Psoas muscle (tissue), 8 donors: ENCODE measurements at places on chromosomes 2 and 18. TPM values are rescaled to one million over a fixed set of nuclear protein-coding genes. Genes with fewer than 3 reads are reported as not detected.

GRCh38 chr2:77839102-77839501, 316.9 kb upstream of the LRRTM4 start:
- no peaks in the 10 kb centered on the region for H3K4me1 ChIP-seq
- H3K27ac ChIP-seq, result no peak overlapping the region
- no peaks in the 10 kb centered on the region for H3K27me3 ChIP-seq
- H3K36me3 ChIP-seq, result no peaks in the 10 kb centered on the region

DNA sequence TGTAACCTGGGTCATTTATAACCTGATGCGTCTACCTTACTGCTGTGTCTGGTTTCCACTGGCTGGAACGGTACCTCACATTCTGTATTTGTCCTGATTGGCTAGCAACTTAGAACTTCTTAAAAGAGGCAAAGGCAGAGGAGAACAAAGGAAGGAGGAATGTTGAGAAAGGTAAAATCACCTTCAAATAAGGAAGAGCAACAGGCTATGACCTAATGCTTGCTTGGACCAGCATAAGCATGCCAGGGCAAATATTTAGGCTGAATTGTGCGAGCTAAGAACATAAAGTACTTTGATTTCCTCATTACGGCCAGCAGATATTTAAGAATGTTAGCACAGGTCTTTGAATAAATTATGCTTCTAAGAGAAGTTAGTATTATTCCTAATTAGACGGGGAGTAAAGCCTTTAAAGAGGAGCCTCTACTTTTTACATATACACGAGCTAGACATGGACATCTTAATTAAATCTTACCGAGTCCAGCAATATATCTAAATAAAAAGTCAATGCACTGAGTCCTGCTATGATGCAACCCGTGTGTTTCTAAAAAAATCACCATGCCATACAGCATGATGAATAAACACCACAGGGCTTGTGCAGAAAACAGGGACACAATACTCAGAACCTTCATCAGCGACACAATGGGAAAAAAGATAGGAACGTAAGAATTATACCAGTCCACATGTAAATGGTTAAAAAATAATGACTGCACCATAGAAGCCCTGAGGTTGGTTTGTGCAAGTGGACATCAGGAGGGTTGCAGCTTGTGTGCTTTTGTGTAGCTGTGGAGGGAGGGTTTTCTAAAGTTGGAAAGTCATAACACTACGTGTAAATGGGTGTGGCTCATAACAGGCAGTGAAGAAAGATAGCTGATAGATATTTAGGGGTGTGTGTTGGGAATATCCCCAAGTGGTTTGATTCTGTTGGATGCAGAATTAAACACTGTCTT, 14.2 kb downstream of the SEPTIN2 start:
- DNase-seq, result no peak
- no peaks in the 10 kb centered on the region for H3K4me1 ChIP-seq
- no peaks in the 10 kb centered on the region for H3K36me3 ChIP-seq
- no peak overlapping the region for H3K27ac ChIP-seq
- H3K27me3 ChIP-seq, result no peaks in the 10 kb centered on the region
- H3K4me3 ChIP-seq, result no peak overlapping the region

DNA sequence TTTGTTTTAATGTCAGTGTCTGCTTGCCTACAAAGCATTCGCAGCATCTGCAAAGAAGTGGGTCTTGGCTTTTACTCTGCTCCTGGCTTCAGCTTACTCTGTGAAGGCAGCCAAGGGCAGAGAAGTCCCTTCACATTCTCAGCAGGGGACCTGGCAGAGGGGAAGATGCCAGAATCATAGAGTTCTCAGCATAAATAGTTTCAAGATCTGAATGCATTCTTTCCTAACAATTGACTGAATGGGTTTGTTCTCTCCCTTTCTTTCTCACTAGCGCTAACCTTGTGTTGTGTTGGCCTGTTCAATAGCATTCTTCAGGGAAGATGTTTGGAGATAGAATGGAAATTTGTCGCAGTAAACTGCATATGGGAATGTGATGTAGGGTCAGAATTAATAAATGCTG, 106.9 kb downstream of the FARSB start:
- no peaks in the 10 kb centered on the region for H3K4me1 ChIP-seq
- H3K27me3 ChIP-seq, result no peaks in the 10 kb centered on the region
- H3K27ac ChIP-seq, result no peak overlapping the region

DNA sequence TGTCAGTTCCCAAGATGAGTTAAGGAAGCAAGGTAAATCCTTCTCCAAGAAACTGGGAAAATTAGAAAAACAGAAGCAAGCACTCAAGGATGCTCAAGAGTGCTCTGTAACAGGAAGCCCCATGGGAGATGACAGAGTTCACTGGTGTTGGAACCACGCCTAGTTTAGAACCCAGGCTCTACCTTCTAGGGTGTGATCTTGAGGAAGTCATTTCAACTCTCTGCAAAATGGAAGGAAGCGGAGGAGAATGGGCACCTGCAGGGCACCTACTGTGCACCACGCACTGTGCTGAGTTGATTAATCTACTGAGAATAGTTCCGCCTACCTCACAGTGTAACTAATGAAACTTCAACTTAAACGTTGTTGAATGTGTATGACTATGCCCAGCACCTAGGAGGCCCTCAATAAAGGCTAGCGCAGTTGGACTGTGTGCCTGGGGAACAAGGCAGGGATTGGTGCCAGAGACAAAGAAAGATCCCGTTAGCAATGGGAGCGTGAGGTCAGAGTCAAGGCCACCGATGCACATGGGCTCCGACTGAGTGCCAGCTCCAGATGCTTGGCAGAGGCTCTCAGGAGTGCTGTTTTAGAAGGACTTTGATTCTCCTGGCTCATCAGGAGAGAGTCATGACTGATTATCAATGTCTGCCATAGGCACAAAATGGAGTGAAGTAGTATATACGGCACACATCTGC, 93.7 kb downstream of the MAPK4 start:
- H3K4me3 ChIP-seq, result no peak overlapping the region
- no peaks in the 10 kb centered on the region for H3K36me3 ChIP-seq
- peak; percentile 64 for DNase-seq
- peak overlapping the region; percentile 79 for H3K27ac ChIP-seq
- H3K27me3 ChIP-seq, result no peaks in the 10 kb centered on the region
- peaks cover 25% of the 10 kb centered on the region for H3K4me1 ChIP-seq

- no peaks in the 10 kb centered on the region for H3K36me3 ChIP-seq
- H3K4me3 ChIP-seq, result no peak overlapping the region
- H3K27me3 ChIP-seq, result no peaks in the 10 kb centered on the region
- DNase-seq, result no peak
Measured at GRCh38 chr2:233300401-233300800, 7.2 kb upstream of the SAG start.

DNA sequence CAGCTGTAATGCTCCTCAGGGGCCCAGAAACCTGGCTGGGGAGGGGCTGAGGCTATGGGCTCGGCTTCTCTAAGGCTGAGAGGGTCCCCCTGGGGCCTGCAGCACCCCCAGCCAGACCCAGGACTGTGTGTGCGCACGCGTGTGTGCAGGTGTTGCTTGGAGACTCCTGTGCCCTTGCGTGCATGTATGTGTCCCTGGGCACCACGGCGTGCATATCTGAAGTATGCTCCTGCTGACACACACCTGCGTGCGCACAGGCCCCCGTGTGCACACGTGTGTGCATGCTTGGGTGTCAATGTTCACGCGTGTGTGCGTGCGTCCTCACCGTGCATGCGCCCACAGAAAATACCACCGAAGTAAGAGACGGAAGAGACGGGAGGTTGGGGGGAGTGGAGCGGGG, 14.9 kb upstream of the ECEL1 start:
- H3K36me3 ChIP-seq, result no peaks in the 10 kb centered on the region
- no peaks in the 10 kb centered on the region for H3K4me1 ChIP-seq
- H3K27me3 ChIP-seq, result no peaks in the 10 kb centered on the region

- H3K4me1 ChIP-seq, result no peaks in the 10 kb centered on the region
- H3K27me3 ChIP-seq, result no peaks in the 10 kb centered on the region
- H3K36me3 ChIP-seq, result no peaks in the 10 kb centered on the region
- no peak overlapping the region for H3K4me3 ChIP-seq
Measured at GRCh38 chr18:76720683-76721082, 101.7 kb upstream of the ZNF236 start.

DNA sequence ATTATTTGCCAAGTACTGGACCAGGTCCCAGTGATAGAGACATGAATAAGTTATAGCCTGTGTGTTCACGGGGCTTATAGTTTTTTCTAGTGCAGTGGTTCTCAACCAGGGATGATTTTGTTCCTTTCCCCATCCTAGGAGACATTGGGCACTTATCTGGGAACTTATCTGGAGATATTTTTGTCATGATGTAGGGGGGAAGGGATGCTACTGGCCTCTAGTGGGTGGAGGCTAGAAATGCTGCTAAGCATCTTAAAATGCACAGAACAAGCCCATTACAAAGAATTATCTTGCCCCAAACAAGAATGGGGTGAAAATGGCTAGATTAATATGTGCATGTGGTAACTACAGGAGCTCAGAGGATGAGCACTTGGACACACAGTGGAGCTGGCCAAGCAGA, 75.2 kb downstream of the KLHL29 start:
- no peaks in the 10 kb centered on the region for H3K27me3 ChIP-seq
- no peak for DNase-seq
- H3K36me3 ChIP-seq, result no peaks in the 10 kb centered on the region
- H3K27ac ChIP-seq, result no peak overlapping the region
- H3K4me1 ChIP-seq, result no peaks in the 10 kb centered on the region
- H3K4me3 ChIP-seq, result no peak overlapping the region

GRCh38 chr2:73043276-73043675, 28.2 kb downstream of the SFXN5 start:
- H3K4me3 ChIP-seq, result no peak overlapping the region
- H3K4me1 ChIP-seq, result no peaks in the 10 kb centered on the region
- H3K27ac ChIP-seq, result no peak overlapping the region
- H3K27me3 ChIP-seq, result no peaks in the 10 kb centered on the region
- DNase-seq, result no peak

DNA sequence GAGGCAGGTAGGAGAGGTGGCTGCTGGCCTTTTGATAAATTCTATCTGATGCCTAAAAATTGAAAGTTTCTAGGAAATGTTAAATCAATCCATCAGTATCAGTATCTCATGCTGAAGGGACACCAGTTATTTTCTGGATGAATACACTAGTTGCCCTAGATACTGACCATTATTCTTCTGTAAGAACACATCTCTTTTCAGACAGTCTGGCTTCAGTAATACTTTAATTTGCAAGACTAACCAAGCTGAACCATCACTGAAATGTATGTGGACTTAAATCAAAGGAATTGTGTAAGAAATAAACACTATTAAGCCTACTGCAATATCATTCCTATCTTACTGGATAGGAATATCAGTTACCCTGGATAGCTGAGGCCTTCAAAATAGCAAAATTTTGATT, 1546.3 kb downstream of the LRP1B start:
- H3K27me3 ChIP-seq, result no peaks in the 10 kb centered on the region
- DNase-seq, result no peak
- no peaks in the 10 kb centered on the region for H3K4me1 ChIP-seq
- no peak overlapping the region for H3K27ac ChIP-seq
- H3K36me3 ChIP-seq, result no peaks in the 10 kb centered on the region

- H3K36me3 ChIP-seq, result no peaks in the 10 kb centered on the region
- H3K27me3 ChIP-seq, result no peaks in the 10 kb centered on the region
- H3K4me1 ChIP-seq, result peaks cover 4% of the 10 kb centered on the region
- no peak overlapping the region for H3K4me3 ChIP-seq
Measured at GRCh38 chr2:48233005-48233404, 296.9 kb upstream of the STON1 start.

- H3K27ac ChIP-seq, result no peak overlapping the region
- H3K27me3 ChIP-seq, result no peaks in the 10 kb centered on the region
- no peaks in the 10 kb centered on the region for H3K36me3 ChIP-seq
- DNase-seq, result no peak
- H3K4me3 ChIP-seq, result no peak overlapping the region
- no peaks in the 10 kb centered on the region for H3K4me1 ChIP-seq
Measured at GRCh38 chr18:21129566-21130216, 18.1 kb upstream of the ROCK1 start.

DNA sequence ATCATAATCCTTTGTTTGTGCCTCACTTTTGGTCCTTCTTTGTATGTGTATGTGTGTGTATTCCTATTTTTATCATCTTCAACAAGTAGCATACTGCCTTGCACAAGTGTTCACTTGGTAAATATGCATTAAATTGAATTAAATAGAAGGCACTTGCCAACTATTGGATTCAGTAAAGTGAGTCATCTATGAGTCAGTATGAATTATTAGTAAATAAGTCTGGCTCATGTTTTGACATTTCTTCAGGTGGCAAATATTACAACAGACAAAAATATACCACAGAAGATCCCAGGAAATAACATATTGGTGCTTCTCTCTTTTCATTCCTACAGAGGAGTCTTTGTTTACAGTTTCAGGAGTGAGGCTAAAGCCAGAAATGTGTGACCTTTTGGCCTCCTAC, 84.1 kb downstream of the CDK15 start:
- no peak for DNase-seq
- peaks cover 19% of the 10 kb centered on the region for H3K4me1 ChIP-seq
- no peaks in the 10 kb centered on the region for H3K27me3 ChIP-seq
- no peak overlapping the region for H3K4me3 ChIP-seq

GRCh38 chr2:2648094-2648493, 317.0 kb upstream of the MYT1L start:
- no peak overlapping the region for H3K27ac ChIP-seq
- no peak for DNase-seq
- no peaks in the 10 kb centered on the region for H3K4me1 ChIP-seq
- no peak overlapping the region for H3K4me3 ChIP-seq

- H3K4me1 ChIP-seq, result no peaks in the 10 kb centered on the region
- H3K36me3 ChIP-seq, result no peaks in the 10 kb centered on the region
- no peaks in the 10 kb centered on the region for H3K27me3 ChIP-seq
- no peak overlapping the region for H3K4me3 ChIP-seq
Measured at GRCh38 chr2:52597346-52597745, 1170.3 kb upstream of the CHAC2 start.

DNA sequence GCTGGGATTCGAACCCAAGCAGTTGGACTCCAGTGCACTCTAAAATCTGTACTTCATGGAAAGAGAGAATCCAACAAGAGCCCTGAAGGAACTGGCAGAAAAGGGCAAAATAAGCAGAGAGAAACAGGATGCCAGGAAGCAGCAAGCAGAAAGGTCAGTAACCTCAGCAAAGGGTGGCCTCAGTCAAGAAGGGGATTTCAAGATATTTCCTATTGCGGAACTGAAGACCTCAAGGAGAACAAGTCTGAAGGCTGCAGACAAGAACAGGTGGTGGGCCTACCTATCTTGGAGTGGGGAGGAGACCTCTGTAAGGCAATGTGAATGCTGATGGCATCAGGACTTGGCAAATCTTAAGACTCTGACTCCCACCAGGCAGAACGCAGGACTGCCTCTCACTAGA, 20.1 kb upstream of the MREG start:
- no peaks in the 10 kb centered on the region for H3K27me3 ChIP-seq
- H3K27ac ChIP-seq, result no peak overlapping the region
- H3K4me1 ChIP-seq, result no peaks in the 10 kb centered on the region
- no peak for DNase-seq

GRCh38 chr18:23971666-23972230, 42.8 kb upstream of the TTC39C start:
- no peak overlapping the region for H3K27ac ChIP-seq
- no peaks in the 10 kb centered on the region for H3K27me3 ChIP-seq
- no peaks in the 10 kb centered on the region for H3K36me3 ChIP-seq
- no peak overlapping the region for H3K4me3 ChIP-seq
- no peak for DNase-seq
- no peaks in the 10 kb centered on the region for H3K4me1 ChIP-seq

C2orf72 gene
- not detected for total RNA-seq

EML6 gene
- total RNA-seq, result 5.3 TPM

AP1S3 gene
- 0.69 TPM for total RNA-seq

PLEK gene
- 2.3 TPM for total RNA-seq

MEIS1 gene
- 0.77 TPM for total RNA-seq
